ENCODE measurements at places on chromosomes 1 and 21. TPM values are rescaled to one million over a fixed set of nuclear protein-coding genes. Genes with fewer than 3 reads are reported as not detected.

DNA sequence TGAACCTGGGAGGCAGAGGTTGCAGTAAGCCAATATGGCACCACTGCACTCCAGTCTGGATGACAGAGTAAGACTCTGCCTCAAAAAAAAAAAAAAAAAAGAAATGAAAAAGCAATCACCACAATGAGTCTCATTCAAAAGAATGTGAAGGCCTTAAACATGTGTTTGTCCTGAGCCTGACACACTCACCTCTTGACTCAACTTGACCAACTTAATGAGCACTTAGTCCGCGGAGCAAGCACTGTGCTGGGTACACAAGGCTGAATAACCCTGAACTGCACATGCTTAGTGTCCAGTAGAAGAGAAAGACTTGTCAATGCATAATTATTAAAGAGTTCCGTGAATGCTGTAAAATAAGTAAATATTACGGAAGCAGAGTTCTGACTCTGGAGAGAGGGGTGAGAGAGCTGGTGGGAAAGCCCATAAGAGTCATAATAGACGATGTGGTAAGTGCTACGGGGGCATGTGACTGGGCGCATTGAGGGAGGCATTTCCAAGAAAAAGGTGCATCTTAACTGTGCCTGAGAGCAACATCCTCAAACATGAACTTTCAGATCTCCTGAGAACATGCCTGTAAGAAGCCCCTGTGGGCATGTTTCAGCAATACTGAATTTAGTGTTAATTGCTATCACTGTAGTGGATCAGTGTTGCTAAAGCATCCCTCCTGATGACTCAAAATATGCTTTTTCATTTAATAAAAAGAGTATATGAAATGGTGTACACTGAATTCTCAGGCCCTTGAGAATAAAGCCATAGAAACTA, 27.2 kb downstream of the MCOLN2 start:
- H3K27ac ChIP-seq = no peak overlapping the region
- H3K36me3 ChIP-seq = no peaks in the 10 kb centered on the region
- H3K4me3 ChIP-seq = no peak overlapping the region
- no peaks in the 10 kb centered on the region for H3K27me3 ChIP-seq

DNA sequence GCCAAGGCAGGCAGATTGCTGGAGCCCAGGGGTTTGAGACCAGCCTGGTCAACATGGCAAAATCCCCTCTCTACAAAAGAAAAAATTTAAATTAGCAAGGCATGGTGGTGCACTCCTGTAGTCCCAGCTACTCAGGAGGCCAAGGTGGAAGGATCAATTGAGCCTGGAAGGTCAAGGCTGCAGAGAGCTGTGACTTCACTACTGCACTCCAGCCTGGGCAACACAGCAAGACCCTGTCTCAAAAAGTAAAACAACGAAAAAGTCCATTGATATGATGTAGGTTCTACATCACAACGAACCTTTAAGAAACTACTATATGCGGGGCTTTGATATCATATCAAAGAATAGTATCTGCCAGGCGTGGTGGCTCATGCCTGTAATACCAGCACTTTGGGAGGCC, 20.9 kb downstream of the PTAFR start:
- H3K4me1 ChIP-seq = no peaks in the 10 kb centered on the region
- H3K27me3 ChIP-seq = no peaks in the 10 kb centered on the region
- no peak overlapping the region for H3K4me3 ChIP-seq
- H3K27ac ChIP-seq = no peak overlapping the region
- DNase-seq = no peak

DNA sequence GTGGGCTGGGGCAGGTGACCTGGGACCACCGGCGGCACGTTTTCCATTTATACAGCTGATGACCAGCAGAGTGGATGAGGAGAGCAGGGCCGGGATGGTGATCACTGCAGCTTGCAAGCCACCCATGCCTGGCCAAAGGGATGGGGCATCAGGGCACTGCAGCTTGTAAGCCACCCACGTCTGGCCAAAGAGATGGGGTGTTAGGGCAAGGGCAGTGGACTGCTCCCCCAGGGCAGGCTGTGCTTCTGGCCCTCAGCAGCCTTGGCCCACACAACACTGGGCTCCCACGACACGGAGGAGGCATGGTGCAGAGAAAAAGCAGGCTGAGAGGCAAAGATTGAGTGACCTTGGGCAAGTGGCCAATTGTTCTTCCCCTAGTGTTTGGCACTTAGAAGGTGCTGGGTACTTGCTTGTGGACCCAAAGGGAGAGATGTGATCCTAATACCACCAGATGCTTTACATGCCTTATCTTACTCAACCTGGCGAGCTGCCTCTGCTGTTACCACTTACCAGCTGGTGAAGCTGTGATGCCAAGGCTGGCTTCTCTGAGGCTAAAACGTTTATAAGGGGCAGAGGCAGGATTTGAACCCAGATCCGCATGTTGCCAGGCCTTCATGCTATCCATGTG, 48.3 kb downstream of the TRIM62 start:
- peaks cover 9% of the 10 kb centered on the region for H3K36me3 ChIP-seq
- H3K27me3 ChIP-seq = no peaks in the 10 kb centered on the region
- H3K27ac ChIP-seq = no peak overlapping the region
- DNase-seq = no peak

- no peaks in the 10 kb centered on the region for H3K27me3 ChIP-seq
- no peaks in the 10 kb centered on the region for H3K36me3 ChIP-seq
- no peak overlapping the region for H3K4me3 ChIP-seq
- H3K4me1 ChIP-seq = peaks cover 15% of the 10 kb centered on the region
Measured at GRCh38 chr21:33981391-33982101, 65.9 kb upstream of the ATP5PO start.

GRCh38 chr1:19310720-19311502, 1.0 kb downstream of the AKR7A2 start:
- H3K27me3 ChIP-seq = no peaks in the 10 kb centered on the region
- peaks cover 5% of the 10 kb centered on the region for H3K36me3 ChIP-seq
- peak overlapping the region; percentile 85 for H3K27ac ChIP-seq
- H3K4me3 ChIP-seq = peak overlapping the region; percentile 76
- H3K4me1 ChIP-seq = peaks cover 17% of the 10 kb centered on the region

The PRAMEF11 gene
- total RNA-seq = not detected

The CD1B gene
- not detected for total RNA-seq

The KLHDC7A gene
- not detected for total RNA-seq

GRCh38 chr1:154427173-154428139, 22.3 kb downstream of the IL6R start:
- peaks cover 10% of the 10 kb centered on the region for H3K4me1 ChIP-seq
- no peaks in the 10 kb centered on the region for H3K36me3 ChIP-seq
- no peak overlapping the region for H3K4me3 ChIP-seq
- DNase-seq = no peak

GRCh38 chr1:159474926-159475325, 35.4 kb downstream of the OR10J1 start:
- DNase-seq = no peak
- no peak overlapping the region for H3K4me3 ChIP-seq
- no peaks in the 10 kb centered on the region for H3K4me1 ChIP-seq
- H3K36me3 ChIP-seq = no peaks in the 10 kb centered on the region

GRCh38 chr1:110443451-110443850, 7.5 kb upstream of the PROK1 start:
- H3K36me3 ChIP-seq = no peaks in the 10 kb centered on the region
- no peaks in the 10 kb centered on the region for H3K27me3 ChIP-seq
- no peak for DNase-seq
- no peaks in the 10 kb centered on the region for H3K4me1 ChIP-seq
- no peak overlapping the region for H3K4me3 ChIP-seq

DNA sequence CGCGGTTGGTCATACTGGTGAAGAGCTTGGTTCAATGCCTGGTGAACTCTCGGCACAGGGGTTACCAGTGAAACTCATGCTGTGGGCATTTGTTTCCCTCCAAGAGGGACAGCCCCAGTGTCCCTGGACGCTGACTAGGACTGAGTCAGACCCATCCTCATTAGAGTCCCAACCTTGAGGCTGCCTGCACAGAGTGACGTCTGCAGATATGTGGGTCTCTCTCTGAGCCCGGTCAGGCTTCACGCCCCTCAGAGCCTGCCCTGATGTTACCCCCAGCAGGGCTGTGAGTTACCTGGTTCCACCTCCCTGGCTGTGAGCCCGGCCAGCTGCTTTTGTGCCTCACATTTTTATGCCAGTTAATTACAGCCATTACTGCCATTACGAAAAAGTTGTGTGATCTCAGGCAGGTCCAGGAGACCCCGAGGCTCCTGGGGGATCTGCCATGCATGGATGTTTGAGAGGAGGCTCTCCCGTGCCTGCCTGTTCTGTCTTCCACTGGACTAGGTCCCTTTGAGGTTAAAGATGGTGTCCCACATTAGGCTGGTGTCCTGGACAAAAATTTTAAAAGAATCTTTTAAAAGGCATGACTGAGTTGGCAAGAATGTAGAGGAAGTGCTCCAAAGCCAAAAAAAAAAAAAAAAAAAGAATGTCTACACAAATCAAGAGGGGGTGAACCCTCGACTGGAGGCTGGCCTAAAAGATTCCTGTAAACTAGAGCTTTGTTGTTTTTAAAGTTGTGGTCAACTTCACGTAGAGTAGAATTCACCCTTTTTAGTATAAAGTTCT, 36.6 kb upstream of the PADI1 start:
- H3K36me3 ChIP-seq = no peaks in the 10 kb centered on the region
- H3K4me3 ChIP-seq = no peak overlapping the region
- no peak for DNase-seq
- H3K4me1 ChIP-seq = no peaks in the 10 kb centered on the region
- no peaks in the 10 kb centered on the region for H3K27me3 ChIP-seq
- no peak overlapping the region for H3K27ac ChIP-seq

The C1orf115 gene
- total RNA-seq = 2.1 TPM

- H3K27me3 ChIP-seq = peaks cover 4% of the 10 kb centered on the region
- H3K4me1 ChIP-seq = no peaks in the 10 kb centered on the region
- no peaks in the 10 kb centered on the region for H3K36me3 ChIP-seq
- DNase-seq = no peak
- no peak overlapping the region for H3K27ac ChIP-seq
Measured at GRCh38 chr1:55696181-55696754, 481.1 kb upstream of the USP24 start.

DNA sequence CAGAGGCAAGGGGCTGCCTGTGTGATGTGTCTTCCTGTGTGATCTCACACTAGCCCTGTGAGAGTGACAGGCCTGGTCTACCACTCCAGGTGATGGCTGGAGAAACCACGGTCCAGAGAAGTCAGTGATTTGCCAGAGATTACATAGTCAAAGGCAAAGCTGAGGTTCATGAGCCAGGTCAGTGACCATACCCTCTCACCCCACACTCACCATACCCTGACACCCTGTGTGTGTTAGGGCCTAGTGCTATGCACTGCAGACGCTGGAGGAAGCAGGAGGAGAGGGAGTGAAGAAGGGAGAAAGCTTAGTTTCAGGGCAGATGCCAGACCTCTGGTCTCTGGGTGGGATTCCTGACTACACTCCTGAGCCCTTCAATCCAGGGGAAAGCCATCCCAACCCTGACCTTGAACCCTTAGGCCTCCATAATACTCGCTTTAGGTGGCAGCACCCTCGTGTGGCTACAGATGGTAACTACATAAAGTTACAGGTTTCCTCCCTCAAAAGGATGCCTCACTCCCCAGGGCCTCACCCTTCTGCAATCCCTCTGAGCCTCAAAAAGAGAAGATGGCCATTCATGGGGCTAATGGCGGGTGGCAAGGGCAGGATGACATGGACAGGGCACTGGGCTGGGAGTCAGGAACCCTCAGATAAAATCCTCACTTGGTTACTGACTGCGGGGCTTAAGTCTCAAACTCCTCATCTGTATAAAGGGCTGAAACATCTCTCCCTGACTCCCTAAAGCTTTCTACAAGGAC, 20.8 kb upstream of the SDC3 start:
- H3K36me3 ChIP-seq = peaks cover 22% of the 10 kb centered on the region
- H3K4me3 ChIP-seq = no peak overlapping the region
- H3K4me1 ChIP-seq = no peaks in the 10 kb centered on the region
- H3K27me3 ChIP-seq = no peaks in the 10 kb centered on the region
- no peak overlapping the region for H3K27ac ChIP-seq

- no peak overlapping the region for H3K27ac ChIP-seq
- H3K36me3 ChIP-seq = no peaks in the 10 kb centered on the region
- no peak for DNase-seq
- H3K4me3 ChIP-seq = no peak overlapping the region
- no peaks in the 10 kb centered on the region for H3K27me3 ChIP-seq
Measured at GRCh38 chr1:24594328-24594598, 38.4 kb downstream of the NCMAP start.

The SERPINC1 gene
- total RNA-seq = 0.32 TPM

The ZNF281 gene
- 27.6 TPM for total RNA-seq

The AADACL3 gene
- not detected for total RNA-seq

The AIM2 gene
- total RNA-seq = 0.32 TPM

The NUAK2 gene
- total RNA-seq = 20.9 TPM

GRCh38 chr1:227785805-227786671, 29.4 kb upstream of the PRSS38 start:
- H3K27me3 ChIP-seq = no peaks in the 10 kb centered on the region
- H3K36me3 ChIP-seq = peaks cover 15% of the 10 kb centered on the region
- H3K27ac ChIP-seq = no peak overlapping the region
- H3K4me1 ChIP-seq = peaks cover 6% of the 10 kb centered on the region

GRCh38 chr1:11868331-11868980, 9.7 kb upstream of the NPPB start:
- no peak overlapping the region for H3K27ac ChIP-seq
- H3K4me3 ChIP-seq = no peak overlapping the region
- no peaks in the 10 kb centered on the region for H3K4me1 ChIP-seq
- H3K27me3 ChIP-seq = no peaks in the 10 kb centered on the region
- H3K36me3 ChIP-seq = no peaks in the 10 kb centered on the region

DNA sequence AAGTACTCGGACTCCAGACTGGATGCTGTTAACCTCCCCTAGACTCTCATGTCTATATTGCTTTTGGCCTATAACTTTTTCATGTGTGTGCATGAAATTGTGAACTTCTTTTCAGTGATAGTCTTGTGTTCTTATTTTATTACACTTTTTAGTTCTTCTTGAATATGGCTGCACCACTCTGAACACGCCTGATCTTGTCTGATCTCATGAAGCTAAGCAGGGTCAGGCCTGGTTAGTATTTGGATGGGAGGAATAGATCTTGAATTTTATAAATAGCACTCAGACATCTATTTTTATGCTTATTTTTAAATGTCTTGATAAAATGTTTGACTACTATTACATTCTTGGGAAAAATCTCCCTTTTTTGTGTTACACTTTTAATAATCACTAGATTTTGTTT, 22.4 kb downstream of the TCP10L start:
- DNase-seq = no peak
- no peaks in the 10 kb centered on the region for H3K36me3 ChIP-seq
- H3K4me1 ChIP-seq = no peaks in the 10 kb centered on the region
- no peaks in the 10 kb centered on the region for H3K27me3 ChIP-seq
- H3K4me3 ChIP-seq = no peak overlapping the region
- H3K27ac ChIP-seq = no peak overlapping the region

The TMEM234 gene
- 21.4 TPM for total RNA-seq

The DAB1 gene
- 0.48 TPM for total RNA-seq

Measured in naive thymus-derived CD4-positive, alpha-beta T cell (primary cell).